ENCODE measurements at places on chromosomes 4 and X. TPM values are rescaled to one million over a fixed set of nuclear protein-coding genes. Genes with fewer than 3 reads are reported as not detected.

MAGEA12 gene
- total RNA-seq: not detected

- H3K36me3 ChIP-seq: 0 out of 2 replicates have a peak, but pooled peaks cover 2% of the 10 kb centered on the region
- no peaks in the 10 kb centered on the region for H3K4me1 ChIP-seq
- no peak overlapping the region for H3K4me3 ChIP-seq
- no peaks in the 10 kb centered on the region for H3K27me3 ChIP-seq
These were observed 56.5 kb downstream of the FBXL5 start for GRCh38 chr4:15598644-15599043.

GRCh38 chr4:113435893-113436292 lies 325.6 kb downstream of the CAMK2D start:
- H3K4me3 ChIP-seq: no peak overlapping the region
- H3K36me3 ChIP-seq: no peaks in the 10 kb centered on the region
- peak overlapping the region; percentile 61 for H3K27ac ChIP-seq
- no peaks in the 10 kb centered on the region for H3K27me3 ChIP-seq

DNA sequence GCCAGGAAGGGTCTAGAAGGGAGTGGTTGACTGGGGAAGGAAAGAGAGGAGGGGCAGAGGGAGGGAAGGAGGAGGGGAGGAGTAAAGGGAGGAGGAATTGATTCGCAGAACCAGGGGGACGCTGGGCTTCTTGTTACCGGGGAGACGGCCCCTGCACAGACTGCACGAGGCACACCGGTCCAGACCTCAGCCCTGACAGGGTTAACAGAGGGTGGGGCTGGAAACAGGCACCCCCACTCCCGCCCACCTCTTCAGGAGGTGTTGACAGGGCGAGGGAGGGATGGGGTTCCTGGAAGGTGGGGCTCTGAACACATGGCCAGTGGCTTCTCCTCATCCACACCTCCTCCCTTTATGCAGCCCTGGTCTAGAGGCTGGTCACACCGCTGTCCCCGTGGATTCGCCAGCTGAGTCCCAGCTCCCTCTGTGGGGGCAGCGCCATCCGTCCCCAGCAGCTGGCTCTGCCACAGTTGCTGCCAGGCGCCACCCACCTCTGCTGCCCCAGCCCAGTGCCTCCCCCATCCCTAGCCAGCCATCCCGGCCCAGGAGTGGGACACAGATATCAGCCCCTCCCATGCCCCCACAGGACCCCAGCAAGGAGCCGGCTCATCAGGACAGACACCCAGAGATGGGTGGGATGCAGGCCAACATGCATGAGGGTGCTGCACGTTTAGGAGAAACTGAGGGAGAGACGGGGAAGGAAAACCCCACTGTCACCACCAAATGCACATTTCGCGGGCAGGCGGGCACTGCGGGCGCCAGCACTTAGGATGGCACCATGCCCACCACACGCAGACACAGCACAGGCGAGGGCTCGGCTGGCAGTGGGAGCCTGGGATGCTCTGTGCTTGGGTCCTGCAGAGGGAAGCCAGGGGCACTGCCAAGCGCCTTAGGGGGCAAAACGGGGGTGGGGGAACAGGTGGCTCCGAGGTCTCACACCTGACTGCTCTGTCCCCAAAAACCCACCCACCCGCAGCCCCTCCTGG lies 87.6 kb downstream of the ABLIM2 start:
- H3K4me3 ChIP-seq: no peak overlapping the region
- H3K27ac ChIP-seq: no peak overlapping the region
- no peak for DNase-seq
- no peaks in the 10 kb centered on the region for H3K36me3 ChIP-seq

GAGE12J gene
- total RNA-seq: not detected

DNA sequence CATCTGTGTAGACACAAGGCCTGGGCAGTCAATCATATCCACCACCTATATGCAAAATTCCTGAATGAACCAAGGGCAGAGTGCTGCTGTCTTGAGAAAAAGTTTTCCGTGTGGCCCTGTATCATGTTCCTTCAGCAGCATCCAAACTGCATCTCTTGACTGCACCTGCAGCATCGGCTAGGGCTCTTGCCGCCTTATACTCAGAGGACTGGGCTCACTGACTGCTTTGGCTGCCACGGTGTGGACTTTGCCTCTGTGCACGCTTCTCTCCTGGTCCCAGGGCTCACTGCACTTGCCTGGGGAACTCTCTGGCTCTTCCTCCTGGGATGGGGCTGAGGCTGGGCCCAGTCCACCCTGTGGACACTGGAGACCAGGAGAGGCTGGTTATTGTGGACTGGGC lies 39.5 kb upstream of the STS start:
- H3K36me3 ChIP-seq: no peaks in the 10 kb centered on the region
- peaks cover 5% of the 10 kb centered on the region for H3K4me1 ChIP-seq
- no peak overlapping the region for H3K27ac ChIP-seq
- H3K27me3 ChIP-seq: no peaks in the 10 kb centered on the region

GRCh38 chr4:16715482-16715881 lies 183.0 kb downstream of the LDB2 start:
- H3K4me1 ChIP-seq: no peaks in the 10 kb centered on the region
- no peaks in the 10 kb centered on the region for H3K36me3 ChIP-seq
- H3K27ac ChIP-seq: no peak overlapping the region
- H3K27me3 ChIP-seq: peaks cover 7% of the 10 kb centered on the region

Data from HCT116 (cell line).